ENCODE measurements at places on chromosomes 13 and 19. TPM values are rescaled to one million over a fixed set of nuclear protein-coding genes. Genes with fewer than 3 reads are reported as not detected.

The CPAMD8 gene
- 1.3 TPM for total RNA-seq

The KCNRG gene
- 3.6 TPM for total RNA-seq

DNA sequence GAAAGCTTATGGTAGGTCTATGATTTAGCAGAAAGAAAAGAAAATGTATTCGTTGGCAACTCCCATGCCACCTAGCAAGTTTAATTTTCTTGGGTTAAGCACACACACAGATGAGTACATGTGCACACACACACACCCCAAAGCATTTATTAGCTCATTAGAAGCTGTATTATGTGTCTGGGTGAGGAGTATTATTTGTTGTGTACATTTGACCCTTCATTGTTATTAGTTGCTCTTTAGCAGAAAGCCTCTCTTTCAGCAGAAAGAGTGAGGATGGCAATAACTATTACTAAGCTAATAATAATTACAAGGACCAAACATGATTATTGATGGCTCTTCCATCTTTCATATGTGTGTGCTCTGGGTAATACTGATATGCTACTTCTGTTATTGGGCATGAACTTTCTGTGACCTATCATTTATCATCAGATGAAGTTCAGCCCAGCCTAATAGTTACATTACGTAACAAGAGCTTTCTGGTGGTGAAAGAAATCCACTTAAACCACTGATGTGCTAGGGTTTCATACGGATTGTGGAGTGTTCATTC, 177.4 kb upstream of the OBI1 start:
- H3K4me3 ChIP-seq, result no peak overlapping the region
- no peaks in the 10 kb centered on the region for H3K27me3 ChIP-seq
- DNase-seq, result no peak

DNA sequence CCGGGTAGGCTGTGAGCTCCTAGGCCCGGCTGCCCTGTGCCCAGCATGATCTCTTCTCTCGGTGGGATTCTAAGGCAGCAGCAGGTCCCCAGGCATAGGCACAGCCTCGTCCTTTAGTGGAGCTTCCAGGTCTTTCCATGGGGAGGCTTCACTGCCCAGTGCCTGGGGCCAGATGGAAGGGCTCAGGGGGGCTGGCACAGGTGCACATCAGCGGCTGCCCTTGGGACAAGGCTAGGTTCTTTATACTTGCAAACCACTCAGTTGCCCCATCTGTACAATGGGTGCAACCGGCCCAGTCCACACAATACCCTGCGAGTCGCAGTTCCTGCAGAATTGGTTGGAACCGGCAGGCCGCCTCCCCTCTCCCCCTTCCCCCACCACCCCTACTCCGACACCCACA, 14.2 kb downstream of the KCTD15 start:
- H3K36me3 ChIP-seq, result peaks cover 21% of the 10 kb centered on the region
- no peak for DNase-seq
- H3K4me3 ChIP-seq, result no peak overlapping the region
- no peak overlapping the region for H3K27ac ChIP-seq
- no peaks in the 10 kb centered on the region for H3K27me3 ChIP-seq
- H3K4me1 ChIP-seq, result peaks cover 8% of the 10 kb centered on the region

The KLK12 gene
- 16.2 TPM for total RNA-seq

The OR10H1 gene
- total RNA-seq, result not detected

The SIPA1L3 gene
- total RNA-seq, result 11.1 TPM

The HSD17B14 gene
- total RNA-seq, result 4.8 TPM

DNA sequence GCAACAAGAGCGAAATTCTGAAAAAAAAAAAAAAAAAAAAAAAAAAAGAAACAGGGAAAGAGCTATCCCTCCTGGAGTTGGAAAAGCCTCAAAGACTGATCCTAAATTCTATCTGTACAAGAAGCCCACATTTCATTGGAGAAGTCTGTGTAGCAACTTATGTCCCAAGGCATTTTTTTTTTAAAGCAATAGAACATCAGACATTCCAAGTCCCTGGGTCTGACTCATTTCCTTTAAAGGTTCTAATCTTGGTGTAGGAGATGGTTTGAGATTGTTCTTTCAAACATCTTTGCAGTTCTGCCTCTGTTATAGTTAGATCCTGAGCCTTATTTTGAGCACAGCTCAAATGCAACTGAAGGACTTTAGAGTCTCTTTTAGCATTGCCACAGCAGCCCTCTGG, 706.5 kb upstream of the MIR17HG start:
- H3K27ac ChIP-seq, result no peak overlapping the region
- no peaks in the 10 kb centered on the region for H3K4me1 ChIP-seq
- no peaks in the 10 kb centered on the region for H3K36me3 ChIP-seq
- no peak overlapping the region for H3K4me3 ChIP-seq

- H3K27ac ChIP-seq, result no peak overlapping the region
- no peak for DNase-seq
- no peaks in the 10 kb centered on the region for H3K4me1 ChIP-seq
- no peaks in the 10 kb centered on the region for H3K36me3 ChIP-seq
Observed at GRCh38 chr13:97630725-97631124, 196.8 kb downstream of the RAP2A start.

DNA sequence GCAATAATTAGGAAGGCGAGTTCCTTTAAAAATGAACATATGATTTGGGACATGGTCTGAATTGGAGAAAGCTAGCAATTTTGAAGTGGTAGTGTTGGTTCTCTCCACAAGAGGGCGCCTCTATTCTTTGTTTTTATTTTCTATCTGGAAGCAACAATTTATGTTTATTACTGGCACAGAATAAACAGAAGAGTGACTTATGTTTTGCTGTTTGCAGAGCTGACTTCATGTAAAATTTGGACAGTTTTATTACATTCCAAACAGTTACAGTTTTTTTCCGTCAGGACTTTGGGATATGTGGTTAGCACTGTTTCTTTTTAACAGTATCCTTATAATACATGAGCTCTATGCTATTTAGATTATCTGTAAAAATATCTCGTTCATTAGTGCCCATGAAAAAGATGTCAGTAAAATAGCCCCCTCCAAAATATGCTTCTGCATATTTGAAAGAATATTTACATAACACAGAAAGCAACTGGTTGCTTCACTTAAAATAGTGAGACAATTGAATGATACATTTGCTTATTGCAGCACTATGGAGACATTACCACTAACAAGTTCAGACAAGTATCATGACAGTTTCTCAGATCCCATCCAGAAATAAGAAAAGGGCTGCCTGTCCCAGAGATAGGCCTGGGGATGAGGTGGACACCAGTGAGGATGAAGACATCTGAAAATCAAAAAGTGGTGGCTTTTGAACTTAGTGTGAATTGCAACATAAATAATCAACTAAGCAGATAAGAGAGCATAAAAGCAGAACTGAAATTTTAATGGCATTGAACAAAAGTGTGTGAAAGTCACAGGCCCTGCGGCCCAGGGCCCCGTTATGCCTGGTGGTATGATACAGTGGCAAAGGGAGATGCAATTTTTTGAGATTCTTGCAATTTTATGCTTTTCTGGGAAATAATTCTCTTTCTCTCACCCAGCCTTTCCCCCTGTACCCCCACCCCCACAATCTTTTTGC, 32.3 kb upstream of the FGF9 start:
- H3K4me3 ChIP-seq, result no peak overlapping the region
- H3K27ac ChIP-seq, result no peak overlapping the region
- no peaks in the 10 kb centered on the region for H3K27me3 ChIP-seq
- peaks cover 13% of the 10 kb centered on the region for H3K4me1 ChIP-seq
- no peaks in the 10 kb centered on the region for H3K36me3 ChIP-seq
- DNase-seq, result no peak

GRCh38 chr13:52926971-52927370, 78.5 kb upstream of the PCDH8 start:
- H3K27me3 ChIP-seq, result no peaks in the 10 kb centered on the region
- H3K36me3 ChIP-seq, result no peaks in the 10 kb centered on the region
- peaks cover 24% of the 10 kb centered on the region for H3K4me1 ChIP-seq
- H3K4me3 ChIP-seq, result no peak overlapping the region
- peak overlapping the region; percentile 73 for H3K27ac ChIP-seq

- no peaks in the 10 kb centered on the region for H3K36me3 ChIP-seq
- no peaks in the 10 kb centered on the region for H3K4me1 ChIP-seq
- no peaks in the 10 kb centered on the region for H3K27me3 ChIP-seq
- H3K27ac ChIP-seq, result no peak overlapping the region
- no peak for DNase-seq
Observed at GRCh38 chr19:30165228-30165813, 206.9 kb upstream of the ZNF536 start.

The THSD1 gene
- 0.64 TPM for total RNA-seq

DNA sequence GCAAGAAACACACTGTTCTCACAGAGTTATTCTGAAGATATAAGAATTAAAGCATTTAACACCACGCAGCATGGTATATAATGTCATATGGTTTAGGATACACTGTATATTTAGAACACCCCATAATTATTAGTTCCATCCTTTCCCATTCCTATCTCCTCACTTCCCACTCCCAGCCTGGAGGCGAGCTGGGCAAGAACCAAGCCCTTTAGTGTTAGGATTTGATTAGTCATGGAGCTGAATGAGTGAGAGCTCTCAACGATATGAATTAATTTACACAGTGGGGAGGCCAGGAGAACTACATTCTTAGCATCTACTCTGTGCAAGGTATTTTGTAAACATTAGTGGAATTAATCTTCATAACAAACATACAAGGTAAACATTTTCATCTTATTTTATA, 934.3 kb downstream of the DIAPH3 start:
- no peak overlapping the region for H3K4me3 ChIP-seq
- no peaks in the 10 kb centered on the region for H3K4me1 ChIP-seq
- DNase-seq, result no peak
- H3K36me3 ChIP-seq, result no peaks in the 10 kb centered on the region
- H3K27me3 ChIP-seq, result no peaks in the 10 kb centered on the region
- H3K27ac ChIP-seq, result no peak overlapping the region

The GJB6 gene
- total RNA-seq, result 460 TPM

DNA sequence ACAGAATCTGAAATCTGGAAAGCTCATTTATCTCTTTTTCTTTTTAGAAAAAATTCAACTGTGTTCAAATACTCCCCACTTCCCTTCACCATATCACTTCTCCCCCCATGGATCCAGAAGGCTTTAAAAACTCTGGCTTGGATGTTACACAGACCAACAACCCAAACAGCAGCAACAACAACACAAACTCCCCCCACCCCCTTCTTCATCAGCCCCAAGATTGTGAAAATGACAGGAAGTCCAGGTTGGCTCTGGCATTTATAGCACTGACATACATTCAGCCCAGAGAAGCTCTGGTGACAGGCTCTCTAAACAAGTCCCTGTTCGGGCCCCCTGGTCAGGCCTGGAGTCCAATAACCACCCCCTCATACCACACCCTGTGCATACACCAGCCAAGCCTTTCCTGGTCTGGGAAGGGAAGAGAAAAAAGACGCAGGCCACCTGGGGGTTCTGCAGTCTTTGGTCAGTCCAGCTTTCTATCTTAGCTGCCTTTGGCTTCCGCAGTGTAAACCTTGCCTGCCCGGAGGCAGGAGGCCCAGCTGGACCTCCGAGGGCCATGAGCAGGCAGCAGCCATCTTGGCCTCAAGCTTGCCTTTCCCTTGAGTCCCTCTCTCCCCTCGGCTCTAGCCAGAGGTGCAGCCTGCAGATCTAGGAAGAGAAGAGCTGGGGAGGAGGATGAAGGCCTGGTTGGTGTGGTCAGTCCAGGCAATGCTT, 6.8 kb downstream of the CDX2 start:
- H3K27me3 ChIP-seq, result peaks cover 100% of the 10 kb centered on the region
- H3K36me3 ChIP-seq, result no peaks in the 10 kb centered on the region
- peaks cover 11% of the 10 kb centered on the region for H3K4me1 ChIP-seq
- no peak for DNase-seq
- no peak overlapping the region for H3K27ac ChIP-seq
- H3K4me3 ChIP-seq, result no peak overlapping the region

The S1PR4 gene
- total RNA-seq, result 2.0 TPM

The TEKTIP1 gene
- total RNA-seq, result 0.95 TPM

The ZNF728 gene
- total RNA-seq, result not detected

- DNase-seq, result no peak
- no peak overlapping the region for H3K4me3 ChIP-seq
- H3K4me1 ChIP-seq, result no peaks in the 10 kb centered on the region
- no peak overlapping the region for H3K27ac ChIP-seq
Observed at GRCh38 chr13:72651144-72651543, 76.3 kb downstream of the MZT1 start.

DNA sequence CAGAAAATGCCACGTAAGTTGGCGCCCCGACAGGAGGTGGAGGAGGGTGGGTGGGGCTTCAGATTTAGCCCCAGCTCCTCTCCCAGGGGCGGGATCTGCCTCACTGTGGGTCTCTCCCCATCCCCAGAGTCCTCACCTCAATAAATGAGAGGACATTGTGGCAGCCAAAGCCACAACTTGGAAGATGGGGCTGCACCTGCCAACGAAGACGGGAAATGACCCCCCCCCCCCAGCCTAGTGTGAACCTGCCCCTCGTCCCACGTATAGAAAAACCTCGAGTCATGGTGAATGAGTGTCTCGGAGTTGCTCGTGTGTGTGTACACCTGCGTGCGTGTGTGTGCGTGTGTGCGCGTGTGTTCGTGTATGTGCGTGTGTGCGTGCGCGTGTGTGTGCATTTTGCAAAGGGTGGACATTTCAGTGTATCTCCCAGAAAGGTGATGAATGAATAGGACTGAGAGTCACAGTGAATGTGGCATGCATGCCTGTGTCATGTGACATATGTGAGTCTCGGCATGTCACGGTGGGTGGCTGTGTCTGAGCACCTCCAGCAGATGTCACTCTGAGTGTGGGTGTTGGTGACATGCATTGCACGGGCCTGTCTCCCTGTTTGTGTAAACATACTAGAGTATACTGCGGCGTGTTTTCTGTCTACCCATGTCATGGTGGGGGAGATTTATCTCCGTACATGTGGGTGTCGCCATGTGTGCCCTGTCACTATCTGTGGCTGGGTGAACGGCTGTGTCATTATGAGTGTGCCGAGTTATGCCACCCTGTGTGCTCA, 1.5 kb upstream of the TRAPPC5 start:
- no peaks in the 10 kb centered on the region for H3K27me3 ChIP-seq
- no peak overlapping the region for H3K27ac ChIP-seq
- DNase-seq, result no peak
- peaks cover 10% of the 10 kb centered on the region for H3K4me1 ChIP-seq
- no peak overlapping the region for H3K4me3 ChIP-seq
- peaks cover 5% of the 10 kb centered on the region for H3K36me3 ChIP-seq

DNA sequence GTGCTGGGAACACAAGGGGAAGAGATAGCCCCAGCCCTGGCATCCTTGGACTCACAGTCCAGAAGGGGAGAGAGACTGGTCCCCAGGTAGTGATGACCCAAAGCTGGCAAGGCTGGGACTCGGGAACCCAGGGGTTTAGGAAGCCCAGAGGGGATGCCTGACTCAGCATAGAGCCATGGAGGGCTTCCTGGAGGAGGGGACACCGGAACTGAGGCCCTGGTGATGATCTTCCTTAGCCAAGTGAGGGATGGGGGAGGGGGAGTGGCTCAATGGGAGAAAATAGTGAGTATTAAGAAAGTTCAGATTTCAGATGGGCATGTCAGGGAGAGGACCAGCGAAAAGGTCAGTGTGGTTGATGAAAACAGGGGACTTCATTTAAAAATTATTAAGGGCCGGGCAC, 26.8 kb downstream of the EXOC3L2 start:
- H3K4me3 ChIP-seq, result no peak overlapping the region
- no peak overlapping the region for H3K27ac ChIP-seq
- H3K27me3 ChIP-seq, result peaks cover 99% of the 10 kb centered on the region
- no peaks in the 10 kb centered on the region for H3K36me3 ChIP-seq
- DNase-seq, result no peak

The NLRP9 gene
- not detected for total RNA-seq

GRCh38 chr13:50892210-50892944, 17.2 kb upstream of the RNASEH2B start:
- H3K27me3 ChIP-seq, result no peaks in the 10 kb centered on the region
- no peak for DNase-seq
- no peaks in the 10 kb centered on the region for H3K4me1 ChIP-seq
- H3K27ac ChIP-seq, result no peak overlapping the region
- H3K4me3 ChIP-seq, result no peak overlapping the region

Measured in esophagus squamous epithelium (tissue), 5 donors.